ENCODE measurements at places on chromosomes 12 and 14.

DNA sequence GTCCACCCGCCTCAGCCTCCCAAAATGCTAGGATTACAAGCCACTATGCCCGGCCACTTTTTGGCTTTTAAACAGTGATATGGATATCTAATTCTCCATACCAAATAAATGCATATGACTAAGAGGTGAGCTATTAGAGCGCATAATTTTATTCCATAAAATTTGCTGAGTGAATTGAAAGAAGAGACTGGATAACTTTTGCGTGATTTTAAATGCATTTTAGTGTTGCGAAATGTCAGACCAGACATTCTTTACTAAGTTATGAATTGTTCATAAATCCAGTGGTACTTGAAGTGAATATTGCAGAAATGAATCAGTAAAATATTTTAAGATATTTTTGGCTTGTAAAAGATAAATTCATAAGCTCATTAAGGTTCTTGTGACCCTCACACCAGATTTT lies 50.9 kb upstream of the DIP2B start:
- DNase-seq: no peak

DNA sequence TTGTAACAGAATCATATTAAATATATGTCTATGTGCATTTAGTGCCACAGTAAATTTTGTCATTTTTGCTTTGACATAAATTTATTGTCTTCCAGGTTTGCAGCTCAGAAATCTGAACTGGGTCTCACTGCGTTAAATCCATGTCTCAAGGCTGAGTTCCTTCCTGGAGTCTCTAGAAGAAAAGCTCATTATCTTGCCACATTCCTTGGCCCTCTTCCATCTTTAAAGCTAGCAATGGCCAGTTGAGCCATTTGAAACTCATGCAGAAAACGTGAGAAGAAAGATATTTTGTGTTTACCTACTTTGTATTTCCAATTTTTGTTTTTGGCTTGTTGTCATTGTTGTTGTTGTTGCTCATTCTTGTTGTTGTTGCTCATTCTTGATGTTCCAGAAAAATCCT lies 10.7 kb downstream of the PRH1 start:
- DNase-seq: no peak

DNA sequence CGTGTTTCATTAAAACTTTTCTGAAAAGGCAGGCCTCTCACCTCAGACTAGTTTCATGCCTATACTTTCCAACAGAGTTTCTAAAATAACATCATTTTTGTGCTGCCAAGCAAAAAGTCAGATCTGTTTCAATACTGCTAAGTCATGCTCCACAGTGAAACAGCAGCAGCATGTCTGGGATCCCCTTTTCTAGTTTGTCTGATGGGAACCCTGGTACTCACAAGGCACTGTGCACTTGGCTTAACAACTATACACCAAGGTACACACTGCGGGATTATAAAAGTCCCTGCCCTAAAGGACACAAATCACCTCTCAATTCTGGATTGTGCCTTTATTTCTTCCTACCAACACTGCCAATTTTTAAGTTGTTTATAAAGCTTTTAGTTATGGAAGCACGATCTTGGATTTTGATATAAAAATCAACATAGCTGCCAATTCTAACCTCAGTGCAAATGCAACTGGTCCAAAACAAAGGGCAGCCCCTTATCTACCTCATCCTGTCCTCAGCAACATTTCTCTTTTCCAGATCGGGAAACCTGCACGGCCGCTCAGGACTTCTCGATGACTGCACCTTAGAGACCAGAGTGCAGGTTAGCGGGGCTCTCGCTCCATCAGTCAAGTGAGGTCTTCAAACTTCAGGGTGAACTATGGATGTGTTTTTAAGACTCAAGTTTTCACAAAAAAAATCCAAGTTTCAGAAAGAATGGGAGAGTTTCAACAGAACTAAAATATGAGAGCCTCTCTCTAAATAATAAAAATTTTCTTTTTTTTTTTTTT lies 1.7 kb upstream of the EIF5 start:
- no peak for DNase-seq

GRCh38 chr12:4117386-4118016 lies 156.1 kb upstream of the CCND2 start:
- DNase-seq: no peak

GRCh38 chr12:45704968-45705367 lies 24.5 kb upstream of the ARID2 start:
- DNase-seq: no peak

DNA sequence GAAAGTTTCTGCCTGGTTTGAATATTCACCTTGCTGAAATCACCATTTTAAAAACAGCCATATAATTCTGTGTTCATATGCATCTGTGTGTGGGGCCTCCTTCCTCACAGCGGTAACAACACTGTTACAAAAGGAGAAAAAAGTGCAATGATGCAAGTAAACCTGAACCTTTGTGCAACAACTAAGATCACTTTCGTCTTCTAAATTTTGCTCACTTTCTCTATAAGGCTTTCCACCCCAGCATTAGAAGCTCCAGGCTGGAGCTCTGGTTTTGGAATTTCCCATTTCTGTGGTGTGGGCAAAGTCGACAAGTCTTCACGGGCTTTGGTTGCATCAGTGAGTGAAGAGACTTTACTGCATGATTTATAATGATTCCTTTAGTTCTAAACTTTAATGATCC lies 18.4 kb downstream of the FGD6 start:
- DNase-seq: no peak

- DNase-seq: no peak
These were observed 72.9 kb downstream of the DDX51 start for GRCh38 chr12:132071040-132071810.

DNA sequence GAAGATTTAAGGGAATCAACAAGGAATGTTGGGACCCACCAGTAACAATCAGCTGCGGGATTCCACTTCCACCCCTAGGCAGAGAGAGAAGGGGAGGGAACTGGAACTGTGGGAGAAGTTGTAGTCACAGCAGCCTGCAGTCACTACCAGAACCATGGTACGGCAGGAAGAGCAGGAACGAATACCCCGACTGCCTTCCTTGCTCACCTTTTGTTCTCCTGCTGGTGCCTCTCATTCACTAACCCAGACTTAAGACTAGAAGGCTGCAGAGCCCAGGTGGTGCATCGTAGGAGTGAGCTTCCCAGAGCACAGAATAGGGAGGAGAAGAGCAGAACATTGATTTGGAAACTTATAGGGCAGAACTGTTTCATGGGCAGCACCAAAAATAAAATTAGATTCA lies 154.2 kb downstream of the DYRK2 start:
- no peak for DNase-seq

- DNase-seq: no peak
These were observed 11.6 kb upstream of the PTPRB start for GRCh38 chr12:70648831-70649230.

DNA sequence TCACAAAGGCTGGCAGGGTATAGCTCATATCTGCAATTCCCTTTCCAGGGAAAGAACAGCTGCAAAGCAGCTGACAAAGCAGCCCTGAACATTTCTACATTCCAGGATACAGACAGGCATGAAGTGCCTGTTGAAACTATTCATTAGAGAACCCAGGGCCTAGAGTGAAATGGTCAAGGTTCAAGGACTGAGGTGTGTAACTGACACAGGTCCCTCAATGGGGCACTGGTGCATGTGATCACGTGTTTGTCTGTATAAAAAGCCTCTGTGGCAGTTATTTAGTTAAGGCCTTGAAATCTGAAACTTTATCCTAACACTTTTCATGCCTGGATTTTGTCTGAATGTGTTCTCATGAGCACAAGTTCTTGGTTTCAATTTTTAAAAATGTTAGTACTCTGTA lies 47.1 kb downstream of the GIT2 start:
- DNase-seq: no peak

DNA sequence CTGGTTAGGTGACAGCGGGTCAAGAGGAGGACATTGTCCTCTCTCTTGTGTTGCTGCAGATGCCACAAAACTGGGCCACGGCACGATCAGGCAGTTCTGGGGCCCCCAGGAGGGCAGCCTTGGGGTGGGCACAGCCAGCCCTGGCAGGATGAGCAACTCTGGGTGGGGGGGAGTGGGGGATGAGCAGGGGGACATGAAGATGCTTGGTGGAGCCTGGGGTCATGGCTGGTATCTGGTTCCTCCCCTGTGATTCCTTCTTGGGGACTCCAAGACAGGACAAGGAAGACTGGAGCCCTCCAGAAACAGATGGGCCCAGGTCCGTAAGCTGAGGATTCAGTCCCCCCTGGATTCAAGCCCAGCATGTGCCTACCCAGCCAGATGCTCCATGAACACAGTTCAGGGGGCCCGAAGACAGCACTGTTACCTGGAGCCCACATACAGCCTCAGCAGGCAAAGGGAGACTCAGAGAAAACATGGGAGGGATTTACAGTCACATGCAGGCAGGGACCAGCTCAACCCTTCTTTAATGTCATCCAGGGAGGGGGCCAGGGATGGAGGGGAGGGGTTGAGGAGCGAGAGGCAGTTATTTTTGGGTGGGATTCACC lies 10.4 kb downstream of the SERPINA1 start:
- DNase-seq: no peak

GRCh38 chr12:104222976-104223375 lies 7.4 kb downstream of the TXNRD1 start:
- DNase-seq: no peak

DNA sequence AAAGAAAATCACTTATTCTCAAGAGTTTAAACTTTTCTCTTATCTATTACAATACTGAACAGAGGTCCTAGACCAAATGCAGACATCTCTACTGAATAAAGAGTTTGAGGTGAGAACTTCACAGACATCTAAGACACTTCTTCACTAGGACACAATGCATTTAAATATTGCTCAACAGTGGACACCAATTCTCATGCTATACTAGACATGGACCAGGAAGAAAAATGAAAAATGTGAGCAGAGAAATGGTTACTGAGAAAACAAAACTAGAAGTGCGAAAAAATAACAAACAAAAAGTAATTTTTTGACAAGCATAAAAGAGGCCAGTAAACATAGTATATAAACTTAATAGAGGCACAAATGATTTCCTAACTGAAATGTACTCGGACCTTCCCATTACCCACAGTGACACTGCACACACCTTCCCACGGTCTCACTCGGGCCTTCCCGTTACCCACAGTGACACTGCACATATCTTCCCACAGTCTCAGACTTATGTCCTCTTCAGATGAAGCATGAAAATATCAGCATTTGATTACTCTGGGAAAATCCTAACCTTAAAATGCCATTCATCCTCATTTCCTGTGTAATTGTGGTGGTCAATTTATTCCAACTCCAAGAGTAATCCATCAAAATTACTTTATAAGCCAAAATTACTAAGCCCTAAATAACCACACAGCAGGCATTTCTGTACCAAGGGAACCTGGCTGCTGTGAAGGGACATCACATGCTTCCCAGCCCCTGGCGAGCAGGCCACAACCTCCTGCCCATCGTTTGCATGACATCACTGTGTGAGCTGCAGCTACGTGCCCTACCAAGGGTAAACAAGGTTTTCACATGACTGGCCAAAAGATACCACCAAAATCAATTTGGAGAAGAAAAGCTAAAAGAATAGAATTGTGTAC lies 6.4 kb downstream of the SLC15A4 start:
- DNase-seq: no peak

GRCh38 chr14:54756656-54757392 lies 145.8 kb downstream of the GCH1 start:
- DNase-seq: no peak

GRCh38 chr12:29563071-29563470 lies 65.6 kb upstream of the OVCH1 start:
- DNase-seq: no peak

GRCh38 chr14:93430315-93431035 lies at the start of gene UNC79:
Gene UNC79, plus strand, starts transcription at chr14:93430939. Its CDS starts 91 bp downstream, at chr14:93431030.
- DNase-seq: no peak

DNA sequence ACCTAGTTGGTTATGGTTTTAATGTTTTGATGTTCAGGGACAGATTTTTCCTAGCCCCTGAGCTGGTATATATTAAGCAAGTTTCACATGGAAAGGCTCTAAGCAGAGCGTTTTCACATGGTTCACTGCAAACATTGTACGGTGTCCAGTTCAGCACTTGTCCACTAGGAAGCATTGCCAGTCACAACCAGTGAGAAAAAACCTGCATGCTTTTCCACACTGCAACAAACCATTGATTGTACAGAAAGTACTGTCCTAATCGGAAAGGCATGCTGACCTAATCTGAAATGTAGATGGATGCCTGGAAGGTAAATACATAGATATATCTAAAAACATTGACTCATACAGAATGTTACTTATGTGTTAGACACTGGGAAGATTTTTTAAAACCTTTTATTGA lies 25.0 kb upstream of the NPAS3 start:
- DNase-seq: no peak

DNA sequence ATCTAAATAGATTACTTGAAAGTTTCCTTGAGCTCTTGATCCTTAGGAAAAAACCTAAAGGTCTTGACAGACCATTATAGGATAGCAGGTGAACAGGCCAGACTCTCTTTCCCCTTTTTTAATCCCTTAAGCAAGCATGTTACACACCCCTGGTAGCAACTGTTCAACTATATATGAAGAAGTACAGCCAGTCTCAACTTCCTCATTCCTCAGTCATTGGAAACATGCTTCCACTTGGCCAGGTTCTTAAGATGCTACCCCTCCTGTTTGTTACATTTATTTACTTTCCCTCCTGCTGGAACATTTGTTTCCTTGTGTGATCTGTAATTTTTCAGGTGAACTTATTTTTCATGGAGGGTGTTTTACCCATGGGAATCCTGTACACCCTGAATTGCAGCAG lies 124.1 kb downstream of the ARMH4 start:
- no peak for DNase-seq

DNA sequence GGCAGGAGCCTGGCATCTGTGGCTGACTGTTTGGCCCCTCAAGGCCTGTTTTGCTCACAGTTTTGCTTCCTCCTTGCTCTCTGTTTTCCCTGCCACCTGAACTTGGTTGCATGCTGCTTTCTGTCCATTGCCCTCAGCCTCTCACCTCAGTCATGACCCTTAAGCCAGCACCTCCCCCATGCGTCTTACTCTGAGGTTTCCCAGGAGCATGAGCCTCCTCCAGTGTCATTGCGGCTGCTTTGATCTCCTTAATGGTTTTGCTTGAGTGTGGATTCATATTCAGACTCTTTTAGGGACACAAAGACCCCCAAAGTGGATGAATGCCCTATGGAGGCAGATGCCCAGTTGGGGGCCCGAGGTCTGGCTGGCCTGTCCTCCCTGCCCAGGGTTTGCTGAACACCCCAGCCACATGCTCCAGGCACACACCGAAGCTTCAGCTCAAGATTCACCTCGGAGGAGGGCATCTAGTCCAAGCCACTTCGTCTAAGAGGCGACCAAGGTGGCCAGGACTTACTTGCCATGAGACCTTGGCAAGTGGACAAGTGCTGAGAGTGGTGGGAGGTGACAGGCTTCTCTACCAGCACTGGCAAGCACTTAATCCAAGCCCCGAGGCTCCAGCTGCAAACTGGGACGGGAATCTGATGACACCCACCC lies 95.4 kb upstream of the DIO3 start:
- no peak for DNase-seq

- no peak for DNase-seq
These were observed 11.3 kb downstream of the PPFIBP1 start for GRCh38 chr12:27535318-27535717.

- DNase-seq: no peak
These were observed 211.4 kb downstream of the CCDC59 start for GRCh38 chr12:82146740-82147139.

GRCh38 chr14:100388103-100389054 lies 65.2 kb downstream of the SLC25A47 start:
- DNase-seq: no peak
